Activated effector memory CD4-positive, alpha-beta T cell treated with anti-CD3 and anti-CD28 coated beads, Interleukin-2, amount 50 U/mL, for 16 hours (primary cell): ENCODE measurements at places on chromosomes 6 and 20.

GRCh38 chr6:166050559-166050958, 117.1 kb downstream of the TBXT start:
- no peak for DNase-seq

DNA sequence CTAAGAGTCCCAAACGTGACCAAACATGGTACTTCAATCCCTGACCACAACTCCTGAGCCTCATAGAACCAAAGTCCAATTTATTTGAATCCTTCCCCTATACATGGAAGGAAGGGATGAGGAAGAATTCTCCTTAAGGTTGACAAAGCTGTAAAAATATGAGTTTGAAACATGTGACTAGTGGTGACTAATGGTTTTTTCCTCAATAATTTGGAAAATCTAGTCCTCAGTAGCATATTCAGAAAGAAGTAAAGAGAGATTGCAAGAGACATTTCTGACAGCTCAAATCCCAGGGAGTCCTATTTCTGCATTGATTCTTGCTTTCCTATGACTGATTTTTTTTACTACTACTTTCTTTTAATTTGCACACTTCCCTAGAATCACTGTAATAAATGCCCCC, 443.7 kb downstream of the FRK start:
- no peak for DNase-seq

DNA sequence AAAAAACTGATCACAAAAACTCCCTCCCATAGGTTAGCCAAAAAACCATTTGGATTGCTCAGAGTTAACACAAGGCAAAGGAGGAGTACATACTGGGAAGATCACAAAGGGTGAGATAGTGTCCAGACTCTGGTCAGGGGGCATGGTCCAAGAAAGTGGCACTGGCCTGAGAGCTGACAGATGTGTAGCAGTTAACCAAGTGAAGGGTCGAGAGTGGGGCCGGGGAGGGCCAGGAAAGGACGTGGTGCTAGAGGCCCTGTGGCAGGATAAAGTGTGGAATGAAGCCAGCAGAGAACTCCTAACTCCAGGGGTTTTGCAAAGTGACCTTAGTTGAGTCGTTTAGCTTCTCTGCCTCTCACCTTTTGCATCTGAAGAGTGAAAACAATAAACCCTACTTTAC, 290.5 kb downstream of the FOXA2 start:
- no peak for DNase-seq

DNA sequence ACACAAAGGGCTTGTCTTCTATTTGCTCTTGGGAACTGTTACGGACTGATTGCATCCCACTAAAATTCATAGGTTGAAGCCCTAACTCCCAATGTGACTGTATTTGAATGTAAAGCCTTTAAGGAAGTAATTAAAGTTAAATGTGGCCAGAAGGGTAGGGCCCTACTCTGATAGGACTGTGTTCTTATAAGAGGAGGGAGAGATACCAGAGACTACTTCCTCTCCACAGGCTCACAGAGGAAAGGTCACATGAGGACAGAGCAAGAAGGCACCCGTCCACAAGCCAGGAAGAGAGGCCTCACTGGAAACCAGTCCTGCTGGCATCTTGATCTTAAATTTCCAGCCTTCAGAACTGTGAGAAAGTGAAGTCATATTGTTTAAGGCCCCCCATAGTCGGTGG, 211.9 kb downstream of the CDH26 start:
- no peak for DNase-seq

DNA sequence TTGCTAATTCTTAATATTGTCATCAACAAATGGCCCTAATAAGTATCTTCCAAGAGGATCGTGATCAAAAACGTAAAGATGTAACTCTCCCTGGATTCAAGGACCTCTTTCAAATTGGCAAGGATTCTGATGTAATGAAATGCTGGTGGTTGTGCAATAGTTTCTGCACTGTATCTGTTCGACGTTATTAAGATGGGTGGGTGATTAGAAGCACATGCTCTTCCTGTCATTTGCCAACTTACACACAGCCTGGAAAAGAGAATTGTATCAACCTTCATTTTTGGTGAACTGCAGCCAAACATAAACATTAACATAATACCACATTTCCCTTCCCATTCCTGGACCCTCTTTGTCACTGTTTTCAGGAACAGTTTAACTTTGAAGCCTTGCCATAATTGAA, 9.8 kb downstream of the FOXQ1 start:
- DNase-seq, result no peak

DNA sequence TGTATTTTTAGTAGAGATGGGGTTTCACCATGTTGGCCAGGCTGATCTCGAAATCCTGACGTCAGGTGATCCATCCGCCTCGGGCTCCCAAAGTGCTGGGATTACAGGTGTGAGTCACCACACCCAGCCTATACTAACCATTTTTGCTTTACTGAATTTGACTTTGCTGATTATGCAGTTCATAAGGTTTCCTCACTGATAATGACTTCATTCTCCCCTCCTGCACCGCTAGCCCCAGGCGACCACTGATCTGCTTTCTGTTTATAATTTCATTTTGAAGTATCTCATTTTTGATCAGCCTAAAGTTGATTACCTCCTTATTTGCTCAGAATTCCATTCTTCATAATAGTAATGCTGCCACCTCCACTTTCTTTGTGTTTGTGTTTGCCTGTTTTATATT, 48.7 kb upstream of the FAM83D start:
- peak; percentile 53 for DNase-seq

DNA sequence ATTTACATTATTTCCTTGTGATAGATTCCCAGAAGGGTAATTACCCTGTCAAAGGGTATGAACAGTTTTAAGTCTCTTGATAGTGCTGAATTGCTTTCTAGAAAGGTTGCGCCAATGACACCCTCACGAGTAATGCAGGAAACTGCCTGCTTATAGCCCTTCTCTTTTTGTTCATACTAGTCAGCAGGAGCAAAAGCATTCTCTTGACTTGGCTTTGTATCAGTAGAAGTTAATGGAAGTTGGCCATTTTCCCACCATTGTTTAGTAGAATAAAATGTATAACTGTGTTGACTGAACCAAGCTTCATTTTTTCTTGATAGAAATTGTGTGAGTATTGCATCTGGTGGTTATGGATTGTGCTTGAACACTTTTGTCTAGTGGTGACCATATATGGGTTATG, 100.1 kb downstream of the FARS2 start:
- DNase-seq, result no peak
